ENCODE measurements at places on chromosomes 2 and 18.

- peak; percentile 63 for DNase-seq
Measured at GRCh38 chr2:85678794-85679672, 11.0 kb upstream of the SFTPB start.

- DNase-seq: no peak
Measured at GRCh38 chr2:96233880-96234316, 25.3 kb upstream of the STARD7 start.

DNA sequence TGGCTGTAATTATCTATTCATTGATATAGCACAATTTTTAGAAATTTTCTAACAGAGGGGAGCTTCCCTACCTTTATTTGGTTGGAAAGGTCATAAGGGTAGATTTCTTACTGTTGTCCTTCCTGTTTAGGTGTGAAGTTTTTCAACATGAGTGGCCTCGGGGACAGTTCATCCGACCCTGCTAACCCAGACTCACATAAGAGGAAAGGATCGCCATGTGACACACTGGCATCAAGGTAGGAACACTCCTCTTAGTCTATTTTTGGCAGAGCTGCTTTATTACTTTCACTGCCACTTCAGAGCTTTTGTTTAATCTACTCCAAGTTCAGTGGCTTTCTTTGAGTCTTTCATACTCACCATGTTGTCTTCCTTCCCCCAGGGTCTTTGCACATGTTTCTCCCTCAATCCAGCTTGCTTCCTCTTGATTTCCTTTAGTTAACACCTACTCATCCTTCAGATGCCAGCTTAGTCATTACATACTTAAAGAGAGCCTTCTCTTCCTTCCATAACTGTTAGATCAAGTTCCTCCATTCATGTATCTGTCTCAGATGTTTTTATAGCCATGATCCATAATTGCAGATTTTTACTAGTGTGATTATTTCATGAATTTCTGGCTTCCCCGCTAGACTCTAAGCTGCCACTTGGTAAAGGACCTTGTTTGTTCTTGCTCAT, 134.5 kb downstream of the PTRHD1 start:
- no peak for DNase-seq

- no peak for DNase-seq
Measured at GRCh38 chr2:62663411-62663810, 42.1 kb upstream of the EHBP1 start.

DNA sequence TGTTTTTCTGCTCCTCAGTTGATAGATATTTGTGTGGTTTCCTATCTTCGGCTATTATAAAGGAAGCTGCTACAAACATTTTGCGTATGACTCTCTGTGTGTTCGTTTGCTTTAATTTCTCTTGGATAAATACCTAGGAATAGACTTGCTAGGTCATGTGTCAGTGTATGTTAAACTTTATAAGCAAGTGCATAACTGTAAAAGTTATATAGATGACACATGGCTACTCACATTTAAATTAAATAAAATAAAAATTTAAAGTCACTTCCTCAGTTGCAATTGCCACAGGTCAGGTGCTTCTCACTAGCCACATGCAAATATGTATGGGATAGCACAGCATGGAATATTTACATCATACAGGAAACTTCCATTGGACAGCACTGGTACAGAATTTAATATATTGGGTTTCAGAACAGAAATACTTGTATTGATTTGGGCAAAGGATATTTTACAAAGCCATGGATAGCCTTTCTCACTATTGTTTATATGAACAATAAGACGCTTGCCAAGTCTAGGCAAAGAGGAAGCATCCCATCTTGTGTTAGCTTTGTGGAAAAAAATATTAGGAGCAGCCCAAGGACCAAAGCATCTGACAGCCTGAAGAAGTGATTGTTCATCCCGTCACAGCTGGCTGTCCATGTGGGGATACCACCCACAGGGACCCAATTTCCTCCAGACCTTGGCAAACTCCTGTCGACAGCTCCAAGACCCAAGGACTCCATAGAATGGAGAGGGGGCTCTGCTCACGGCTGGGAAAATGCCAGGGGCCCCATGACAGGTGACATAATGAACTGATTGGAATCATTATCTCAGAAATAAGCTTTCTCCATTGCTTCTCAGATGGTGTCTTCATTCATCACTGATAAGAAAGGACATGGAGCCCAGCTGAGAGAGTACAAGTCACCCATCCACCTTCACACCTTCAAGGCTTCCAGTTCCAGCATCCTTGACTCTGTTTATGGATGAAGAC, 196.7 kb downstream of the SH3BP4 start:
- no peak for DNase-seq

Measured in activated CD8-positive, alpha-beta memory T cell treated with anti-CD3 and anti-CD28 coated beads for 1 hour (primary cell).